ENCODE measurements at places on chromosomes 3 and 15.

- no peak for DNase-seq
These were observed 7.3 kb downstream of the SHOX2 start for GRCh38 chr3:158098834-158099424.

GRCh38 chr15:91864664-91865063 lies 11.2 kb downstream of the SLCO3A1 start:
- DNase-seq, result no peak

GRCh38 chr3:175957427-175957826 lies 1098.3 kb downstream of the NAALADL2 start:
- no peak for DNase-seq

DNA sequence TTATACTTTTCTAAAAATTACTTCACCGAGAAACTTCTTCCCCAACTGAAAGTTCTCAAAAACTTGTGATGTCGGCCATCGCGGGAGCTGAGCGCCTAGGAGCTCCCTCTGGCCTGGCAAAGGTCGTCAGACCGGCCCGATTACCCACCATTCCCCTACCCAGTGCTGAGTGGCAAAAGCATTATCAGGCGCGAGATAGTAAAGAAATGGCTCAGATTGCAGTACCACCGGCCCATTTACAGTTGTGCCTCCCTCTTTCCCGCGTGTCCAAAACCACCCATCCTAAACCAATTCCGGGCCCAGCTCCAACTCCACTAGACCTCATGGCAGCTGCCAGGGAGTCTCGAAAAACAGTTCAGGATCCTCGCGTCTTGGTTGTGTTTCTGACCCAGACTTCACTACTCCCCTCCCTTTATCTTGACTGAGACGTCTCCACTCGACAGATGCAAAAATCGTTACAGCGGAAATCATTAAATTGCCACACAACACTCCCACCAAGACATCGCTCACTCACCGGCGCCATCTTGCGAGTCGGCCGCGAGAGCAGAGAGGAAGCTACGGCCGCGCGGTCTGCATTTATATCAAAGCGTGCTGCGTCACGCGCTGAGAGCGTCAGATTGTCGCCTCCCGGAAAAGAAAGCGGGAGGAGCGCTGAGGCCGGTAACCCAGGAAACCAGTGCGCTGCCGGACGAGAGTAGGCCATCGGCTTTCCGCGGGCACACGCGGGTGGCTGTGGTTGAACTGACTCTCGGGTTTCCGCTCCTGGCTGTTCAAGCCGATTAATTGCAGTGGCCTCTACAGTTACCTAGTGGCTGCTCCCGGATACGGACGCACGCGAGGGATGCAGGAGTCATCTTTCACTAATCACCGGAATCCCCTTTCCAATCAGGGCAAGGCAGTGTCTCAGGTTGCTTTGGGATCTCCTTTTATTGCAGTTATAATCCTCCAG lies at the start of gene RPL22L1:
RPL22L1 (minus strand) TSS at position 551 of the 949 bp plus-strand sequence; CDS start at position 523, 28 bp downstream.
- DNase-seq, result no peak

- no peak for DNase-seq
These were observed 52.4 kb downstream of the NEK11 start for GRCh38 chr3:131079086-131079485.

GRCh38 chr3:37475435-37475834 lies 301.1 kb upstream of the LRRFIP2 start:
- DNase-seq, result no peak

GRCh38 chr3:100533176-100533575 lies 40.8 kb downstream of the TMEM45A start:
- DNase-seq, result no peak

DNA sequence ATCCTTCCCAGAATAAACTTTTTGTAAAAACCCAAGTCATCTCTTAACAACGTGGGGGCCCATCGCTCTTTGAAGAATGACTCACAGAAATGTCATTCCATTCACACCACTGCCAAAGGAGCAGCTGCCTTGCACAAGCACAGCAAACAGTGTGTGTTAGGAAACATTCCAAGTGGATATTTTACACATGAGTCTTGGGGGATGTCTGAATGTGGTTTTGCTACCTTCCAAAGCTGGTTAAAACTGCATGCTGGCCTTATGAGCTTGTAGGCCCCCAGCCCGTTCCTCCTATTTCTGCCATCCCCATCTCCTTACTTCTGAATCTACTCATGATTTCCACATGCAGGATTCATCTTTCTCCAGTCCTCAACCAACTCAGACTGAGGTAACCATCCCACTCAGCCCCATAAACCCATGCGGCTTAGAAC lies 130.8 kb downstream of the CPNE4 start:
- no peak for DNase-seq

GRCh38 chr3:12178091-12178820 lies 19.5 kb upstream of the TIMP4 start:
- DNase-seq, result no peak

GRCh38 chr3:65330072-65330471 lies 642.3 kb upstream of the ADAMTS9 start:
- no peak for DNase-seq

Data from DMS153 (cell line).